ENCODE measurements at places on chromosomes 2 and 18.

DNA sequence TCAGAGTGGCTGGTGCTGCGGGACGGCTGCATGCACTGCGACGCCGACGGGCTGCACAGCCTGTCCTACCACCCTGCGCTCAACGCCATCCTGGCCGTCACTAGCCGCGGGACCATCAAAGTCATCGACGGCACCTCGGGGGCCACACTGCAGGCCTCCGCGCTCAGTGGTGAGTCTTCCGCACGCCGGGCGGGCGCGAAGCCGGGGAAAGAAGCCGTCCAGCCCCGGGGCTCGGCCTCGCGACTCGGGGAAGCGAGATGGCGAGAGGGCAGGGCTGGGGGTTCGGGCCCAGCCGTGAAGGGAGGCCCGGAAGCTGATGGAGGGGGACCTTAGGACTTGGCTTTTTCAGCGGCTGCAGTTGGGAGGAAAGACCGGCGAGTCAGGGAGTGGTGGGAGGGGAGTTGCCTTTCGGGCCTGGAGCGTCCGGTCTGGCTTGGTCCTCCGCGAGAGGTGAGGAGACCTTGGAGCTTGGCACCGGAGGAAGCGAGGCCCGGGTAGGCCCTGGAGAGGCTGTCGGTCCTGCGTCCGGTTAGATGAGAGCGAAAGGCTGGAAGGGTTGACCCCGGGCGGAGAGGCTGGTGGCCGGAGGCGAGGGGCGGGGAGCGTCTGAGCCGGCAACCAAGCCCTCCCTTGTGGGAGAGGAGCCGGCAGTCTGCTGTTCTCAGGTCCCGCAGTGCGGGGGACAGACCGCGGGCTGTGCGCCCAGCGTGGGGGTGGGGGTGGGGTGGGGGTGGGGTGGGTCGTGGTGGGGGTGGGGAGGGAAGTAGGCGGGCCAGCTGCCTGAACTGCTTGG, 691 bp downstream of the BIRC6 start:
- DNase-seq = peak; percentile 69

GRCh38 chr2:18046558-18047212, 168.2 kb downstream of the KCNS3 start:
- no peak for DNase-seq

- no peak for DNase-seq
Observed at GRCh38 chr18:45526114-45526841, 89.0 kb upstream of the SLC14A2 start.

DNA sequence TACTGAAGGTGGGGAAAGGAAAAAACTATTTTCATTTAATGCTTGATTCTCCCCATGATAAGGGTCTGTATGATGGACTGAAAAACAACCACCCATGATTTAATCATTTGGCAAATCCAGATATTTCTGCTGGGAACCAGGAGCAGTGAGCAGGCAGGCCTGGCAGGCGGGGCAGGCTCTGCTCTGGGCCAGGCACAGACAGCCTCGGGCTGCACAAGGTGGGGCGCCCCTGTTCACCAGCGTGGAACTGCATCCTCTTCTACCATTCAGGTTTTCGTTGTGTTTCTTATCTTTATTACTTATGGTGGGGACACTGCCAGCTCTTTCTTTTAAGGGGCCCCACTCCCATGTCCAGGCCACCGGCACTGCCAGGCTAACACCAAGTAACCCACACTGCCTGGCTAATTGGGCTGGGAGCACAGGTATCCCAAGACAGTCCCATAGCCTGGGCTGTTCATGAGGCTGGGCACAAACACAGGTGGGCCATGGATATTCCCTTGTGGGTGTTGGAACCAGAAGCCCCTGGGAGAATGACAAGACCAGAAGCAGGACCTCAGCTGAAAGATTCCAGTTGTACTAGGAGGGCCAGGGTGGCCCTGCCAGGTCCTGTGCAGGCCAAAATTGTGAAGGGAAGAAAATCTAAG, 57.1 kb upstream of the RALBP1 start:
- no peak for DNase-seq

- no peak for DNase-seq
Observed at GRCh38 chr2:147607379-147607778, 237.4 kb upstream of the ACVR2A start.

GRCh38 chr2:1772471-1773267, 28.4 kb upstream of the PXDN start:
- DNase-seq = no peak

GRCh38 chr2:165953306-165953654, 296 bp downstream of the TTC21B start:
- DNase-seq = no peak

GRCh38 chr2:42060028-42060427, 12.2 kb downstream of the PKDCC start:
- no peak for DNase-seq

GRCh38 chr18:40011201-40011600, 1943.8 kb upstream of the PIK3C3 start:
- no peak for DNase-seq

GRCh38 chr2:84314901-84315330, 144.2 kb downstream of the SUCLG1 start:
- DNase-seq = peak; percentile 80

DNA sequence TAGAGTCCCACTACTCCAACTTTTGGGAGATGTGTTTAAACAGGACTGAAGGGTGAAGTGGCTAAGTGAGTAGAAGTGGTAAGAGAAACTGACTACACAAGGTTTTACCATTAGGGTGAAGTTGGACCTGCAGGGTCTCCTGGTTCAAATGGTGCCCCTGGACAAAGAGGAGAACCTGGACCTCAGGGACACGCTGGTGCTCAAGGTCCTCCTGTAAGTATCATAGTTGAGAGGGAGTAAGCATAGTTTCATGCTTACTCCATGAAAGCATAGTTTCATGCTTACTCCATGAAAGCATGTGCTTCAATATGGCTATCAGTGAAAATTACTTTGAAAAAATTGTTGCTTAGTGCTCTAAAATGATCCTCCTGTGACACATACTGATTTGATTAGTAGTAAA, 19.1 kb downstream of the COL3A1 start:
- DNase-seq = no peak

- DNase-seq = no peak
Observed at GRCh38 chr2:31764169-31764568, 183.4 kb upstream of the SRD5A2 start.

- peak; percentile 73 for DNase-seq
Observed at GRCh38 chr2:25309402-25309801, 32.3 kb downstream of the DNMT3A start.

DNA sequence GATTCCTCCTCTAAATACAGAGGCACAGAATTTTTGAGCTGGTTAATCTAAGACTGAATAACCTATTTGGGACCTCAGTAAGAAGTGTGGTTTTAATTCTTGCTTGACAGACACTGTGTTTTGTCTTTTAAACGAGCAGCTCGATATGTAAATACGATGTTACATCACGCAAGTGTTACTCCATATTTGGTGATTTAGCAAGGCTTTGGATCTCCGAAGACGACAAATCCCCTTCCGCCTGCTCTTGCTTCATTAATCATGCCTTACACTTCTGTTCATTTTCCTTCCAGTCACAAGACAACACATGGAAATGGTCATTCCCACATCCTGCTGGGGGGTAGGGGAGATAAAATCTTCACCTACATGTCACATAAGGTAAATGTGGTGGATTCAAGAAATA, 9.4 kb downstream of the BCL11A start:
- no peak for DNase-seq

DNA sequence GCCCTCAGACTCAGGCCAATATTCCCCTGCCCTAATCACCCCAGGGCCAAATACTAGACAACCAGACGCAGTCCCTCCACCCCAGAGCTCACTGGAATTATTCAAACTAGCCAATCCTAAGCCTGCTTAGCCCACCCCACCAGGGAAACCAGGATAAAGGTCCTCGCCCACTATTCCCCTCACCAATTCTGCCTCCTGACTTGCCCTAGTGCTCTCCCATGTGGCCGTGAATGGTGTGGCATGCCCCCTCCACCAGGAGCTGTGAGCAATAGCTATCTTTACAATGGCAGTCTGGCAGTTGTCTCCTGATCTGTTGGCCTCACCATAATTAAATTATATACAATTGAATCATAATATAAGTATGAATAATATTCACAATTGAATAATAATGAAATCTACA, 42.3 kb downstream of the FAM124B start:
- DNase-seq = no peak

GRCh38 chr2:28895189-28895893, 874 bp downstream of the WDR43 start:
- peak; percentile 62 for DNase-seq

GRCh38 chr2:227774895-227775842, 29.5 kb downstream of the SCYGR8 start:
- no peak for DNase-seq

DNA sequence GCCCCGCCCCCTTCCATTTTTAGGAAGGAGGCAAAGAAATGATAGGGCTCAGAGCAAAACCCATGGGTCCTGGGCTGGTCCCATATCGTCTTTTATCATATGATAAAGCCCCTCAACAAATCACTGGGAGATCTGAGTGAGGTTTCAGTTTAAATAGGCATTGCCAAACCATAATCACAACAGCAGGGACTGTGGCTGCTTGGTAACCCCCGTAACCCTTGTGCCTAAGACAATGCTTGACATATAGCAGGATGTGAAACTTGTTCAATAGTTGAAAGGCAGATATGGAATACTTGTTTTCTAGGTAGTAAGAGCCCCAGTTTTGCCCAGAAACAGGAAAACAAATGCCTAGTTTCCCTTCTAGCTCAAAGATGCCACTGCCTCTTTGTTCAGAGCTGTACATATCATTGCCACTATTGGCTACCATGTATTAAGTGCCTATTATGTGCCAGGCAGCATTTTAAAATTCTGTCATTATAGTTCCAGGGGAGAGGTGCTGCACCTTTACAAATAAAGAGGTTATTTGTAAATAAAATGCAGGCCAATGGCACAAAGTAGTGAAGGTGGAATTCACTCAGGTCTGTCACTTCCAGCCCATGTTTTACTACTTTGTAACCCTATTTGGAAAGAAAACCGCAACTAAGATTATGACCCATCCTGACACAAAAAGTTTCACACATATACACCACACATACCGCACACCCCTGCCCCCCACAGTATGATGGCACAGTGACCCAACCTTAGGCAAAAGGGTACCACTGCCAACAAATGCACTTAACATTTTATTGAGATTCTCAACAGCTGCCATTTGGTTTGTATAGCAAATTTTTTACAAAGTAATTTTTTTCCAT, 14.2 kb downstream of the NAGK start:
- no peak for DNase-seq

- no peak for DNase-seq
Observed at GRCh38 chr2:217064234-217065011, 204.6 kb upstream of the TNP1 start.

- no peak for DNase-seq
Observed at GRCh38 chr2:190922376-190922775, 41.8 kb downstream of the GLS start.

DNA sequence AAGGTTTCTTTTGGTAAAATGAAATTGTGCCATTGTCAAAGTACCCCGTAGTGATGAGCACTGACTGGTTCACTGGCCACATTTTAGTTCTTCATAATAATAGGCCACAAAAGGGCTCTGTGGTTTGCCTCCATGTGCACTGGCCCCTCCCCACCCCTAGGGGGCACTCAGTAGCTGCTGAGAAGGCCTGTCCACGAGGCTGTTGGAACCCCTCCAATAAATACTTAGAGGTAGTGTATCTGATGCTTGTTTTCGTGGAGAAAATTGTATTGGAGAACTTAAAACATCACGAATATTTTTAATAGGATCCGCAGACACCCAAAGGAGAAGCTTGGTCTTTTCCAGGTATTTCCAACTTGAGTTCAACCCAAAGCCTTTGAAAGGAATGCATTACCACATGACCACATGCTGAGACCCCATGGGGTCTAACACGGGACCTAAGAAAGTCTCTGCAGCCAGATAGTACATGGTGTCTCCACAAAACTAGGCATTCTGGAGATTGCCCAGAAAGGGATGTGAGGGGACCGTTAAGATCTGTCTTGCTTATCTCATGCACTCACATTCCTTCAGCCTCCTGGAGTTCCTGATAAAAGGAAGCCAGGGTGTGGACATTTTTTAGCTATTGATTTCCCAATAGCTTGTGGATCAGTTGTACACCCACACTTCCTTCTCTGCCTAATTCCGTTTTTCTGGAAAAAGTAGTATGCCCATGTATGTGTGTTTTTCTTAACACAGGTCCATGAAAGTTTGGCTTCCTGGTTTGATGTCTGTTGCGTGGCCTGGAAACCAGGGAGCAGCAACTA, 28.5 kb upstream of the NOSTRIN start:
- no peak for DNase-seq

- no peak for DNase-seq
Observed at GRCh38 chr2:239504643-239505235, 103.9 kb upstream of the HDAC4 start.

GRCh38 chr2:240200230-240201051, 60.0 kb upstream of the OTOS start:
- peak; percentile 48 for DNase-seq

DNA sequence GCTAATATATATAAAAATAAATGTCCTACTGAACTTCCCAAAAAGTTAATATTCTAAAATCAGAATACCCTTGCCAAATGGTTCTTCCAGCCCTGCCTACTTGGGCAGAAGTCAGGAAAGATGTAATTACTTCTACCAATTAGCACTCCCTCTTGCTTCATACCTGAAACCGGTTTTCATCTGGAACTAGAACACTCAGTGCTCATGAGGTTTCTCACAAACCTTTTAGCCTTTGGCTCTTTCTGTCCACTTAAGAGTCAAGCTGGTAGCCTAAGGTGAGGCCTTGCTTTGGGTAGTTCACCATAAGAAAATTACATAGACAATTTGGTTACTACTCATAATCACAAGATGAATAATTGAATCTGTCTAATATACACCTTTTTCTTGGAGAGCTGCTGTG, 4.1 kb downstream of the DSG3 start:
- DNase-seq = no peak

GRCh38 chr2:188189356-188189755, 102.3 kb upstream of the GULP1 start:
- no peak for DNase-seq

- no peak for DNase-seq
Observed at GRCh38 chr2:176595986-176596385, 326.7 kb downstream of the MTX2 start.

GRCh38 chr2:236944561-236944960, 141.1 kb upstream of the COPS8 start:
- no peak for DNase-seq

- no peak for DNase-seq
Observed at GRCh38 chr2:121479882-121480522, 50.7 kb upstream of the RNU4ATAC start.

GRCh38 chr2:38722271-38723061, 28.7 kb downstream of the SRSF7 start:
- no peak for DNase-seq

DNA sequence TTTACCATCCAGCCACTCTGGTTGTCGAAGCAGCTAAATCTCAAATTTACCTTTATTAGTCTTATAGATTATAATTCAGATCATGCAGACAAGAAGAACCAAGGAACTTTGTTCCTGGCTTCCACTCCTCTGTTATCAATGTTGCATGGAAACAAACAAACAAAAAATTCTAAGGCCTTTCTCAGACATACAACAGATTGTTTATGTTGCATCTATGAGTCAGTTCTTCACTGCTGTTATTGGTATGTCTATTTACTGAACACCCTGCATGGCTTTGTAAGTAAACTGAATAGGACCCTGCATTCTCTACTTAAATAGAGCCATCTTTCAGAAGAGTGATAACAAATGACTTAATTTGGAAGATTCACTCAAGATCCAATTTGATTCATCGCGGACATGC, 1.6 kb upstream of the ANKRD44 start:
- no peak for DNase-seq

GRCh38 chr2:75666911-75667310, 20.3 kb downstream of the MRPL19 start:
- no peak for DNase-seq

All from right forelimb (tissue), 1 donor.